ENCODE measurements at places on chromosomes 5 and 9. TPM values are rescaled to one million over a fixed set of nuclear protein-coding genes. Genes with fewer than 3 reads are reported as not detected.

GRCh38 chr9:8733131-8733954 is 933.8 kb upstream of the DMAC1 start:
- DNase-seq = no peak

GRCh38 chr9:87803623-87804345 is 77.9 kb downstream of the CTSL start:
- DNase-seq = no peak

Gene POMT1
- total RNA-seq = 48.9 TPM

DNA sequence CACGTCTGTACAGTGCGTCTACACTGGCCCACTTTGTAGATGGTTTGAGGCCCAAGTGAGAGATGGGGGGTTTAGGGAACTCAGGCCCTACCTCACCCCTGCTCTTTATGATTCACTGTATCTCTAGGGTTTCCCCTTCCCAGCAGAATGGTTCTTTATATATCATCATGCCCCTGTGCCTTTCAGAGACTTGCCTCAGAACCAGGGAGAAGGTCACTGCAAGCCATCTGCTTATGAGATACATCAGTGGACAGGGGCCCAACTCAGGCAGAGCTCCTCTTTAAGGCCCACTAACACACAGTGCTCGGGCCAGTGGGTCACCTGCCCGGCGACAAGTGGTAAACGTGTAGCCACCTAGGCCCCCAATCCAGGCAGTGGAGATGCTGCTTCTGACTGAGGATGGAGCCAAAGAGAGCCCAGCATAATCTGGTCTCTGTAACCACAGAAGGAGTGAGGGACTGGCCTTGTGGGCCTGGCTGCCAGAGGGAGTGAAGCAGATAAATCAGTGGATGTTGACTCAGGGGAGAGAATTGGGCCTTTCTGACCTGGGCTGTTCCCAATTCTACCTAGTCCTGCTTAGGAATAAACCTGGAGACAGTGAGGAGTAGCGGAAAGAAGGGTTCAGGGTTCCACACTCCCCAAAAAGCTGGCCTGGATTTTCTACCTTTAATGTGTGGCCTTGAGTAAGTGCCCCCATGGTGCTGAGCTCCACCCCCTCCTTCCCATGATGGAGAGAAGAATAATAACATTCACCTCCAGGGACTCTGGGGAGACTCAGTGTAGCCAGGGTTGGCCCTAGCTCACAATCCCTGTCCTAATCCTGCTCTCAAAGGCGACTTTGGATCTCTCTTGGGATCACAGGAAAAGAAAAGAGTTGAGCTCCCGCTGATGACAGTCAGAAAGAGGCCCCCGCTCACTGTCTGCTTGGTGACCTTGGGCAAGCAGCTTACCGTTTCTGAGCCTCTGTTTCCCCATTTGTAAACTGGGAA is 2.8 kb upstream of the DUSP1 start:
- no peak for DNase-seq

Gene PRRX2
- not detected for total RNA-seq

Gene LECT2
- total RNA-seq = not detected

DNA sequence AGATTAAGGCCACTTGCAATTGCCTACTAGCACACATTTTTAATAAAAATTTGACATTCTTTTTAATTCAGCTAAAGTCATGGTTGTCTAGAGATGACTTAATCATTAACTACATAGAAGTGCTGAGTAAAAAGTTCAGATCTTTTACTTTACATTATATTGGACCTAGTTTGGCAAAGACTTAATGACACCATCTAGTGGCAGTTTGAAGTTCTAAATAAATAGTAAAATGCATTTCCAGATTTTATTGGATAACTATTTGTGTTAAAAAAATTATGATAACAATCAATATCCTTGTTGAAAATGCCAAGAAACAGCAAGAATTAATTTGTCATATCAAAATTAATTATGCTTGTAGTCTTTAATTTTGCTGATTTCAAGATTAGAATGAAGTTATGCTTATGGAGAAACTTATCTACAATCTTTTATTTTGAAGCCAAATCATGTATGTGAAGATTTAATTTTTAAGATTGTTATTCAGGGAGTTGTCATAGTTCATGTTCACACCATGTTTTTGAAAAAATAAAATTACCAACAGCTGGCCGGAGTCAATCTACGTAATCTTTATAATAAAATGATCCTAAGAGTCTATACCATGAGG is 69.6 kb upstream of the PJA2 start:
- DNase-seq = no peak

Gene ZNF474
- total RNA-seq = 0.42 TPM

GRCh38 chr9:91285729-91286353 is 75.9 kb downstream of the AUH start:
- DNase-seq = no peak

GRCh38 chr9:83247732-83248131 is 184.8 kb upstream of the RASEF start:
- no peak for DNase-seq

DNA sequence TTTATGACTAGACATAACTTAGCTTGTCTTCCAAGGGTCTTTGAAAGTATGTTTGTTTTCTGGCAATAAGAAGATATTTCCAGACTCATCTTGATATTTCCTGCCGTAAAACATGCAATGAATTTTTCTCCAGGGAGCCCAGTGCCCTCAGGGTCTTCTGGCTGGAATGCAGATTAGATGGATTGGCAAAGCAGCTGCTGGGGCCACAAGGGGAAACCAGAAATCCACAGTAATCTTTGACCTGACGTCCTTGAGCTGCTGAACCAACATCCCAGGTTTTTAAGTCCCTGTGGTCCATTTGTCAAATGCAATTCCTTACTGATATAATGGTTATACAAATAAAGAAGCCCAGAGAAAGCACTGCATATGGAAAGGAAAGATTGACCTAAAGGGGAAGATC is 93.0 kb downstream of the THBS4 start:
- DNase-seq = no peak
